ENCODE measurements at places on chromosomes 13 and 19. TPM values are rescaled to one million over a fixed set of nuclear protein-coding genes. Genes with fewer than 3 reads are reported as not detected.

GRCh38 chr19:3721887-3722442 is 13.8 kb downstream of the TJP3 start:
- no peak for DNase-seq

ZNF714 gene
- 11.8 TPM for total RNA-seq

GRCh38 chr19:33758541-33759013 is 38.1 kb upstream of the KCTD15 start:
- DNase-seq: no peak

DNA sequence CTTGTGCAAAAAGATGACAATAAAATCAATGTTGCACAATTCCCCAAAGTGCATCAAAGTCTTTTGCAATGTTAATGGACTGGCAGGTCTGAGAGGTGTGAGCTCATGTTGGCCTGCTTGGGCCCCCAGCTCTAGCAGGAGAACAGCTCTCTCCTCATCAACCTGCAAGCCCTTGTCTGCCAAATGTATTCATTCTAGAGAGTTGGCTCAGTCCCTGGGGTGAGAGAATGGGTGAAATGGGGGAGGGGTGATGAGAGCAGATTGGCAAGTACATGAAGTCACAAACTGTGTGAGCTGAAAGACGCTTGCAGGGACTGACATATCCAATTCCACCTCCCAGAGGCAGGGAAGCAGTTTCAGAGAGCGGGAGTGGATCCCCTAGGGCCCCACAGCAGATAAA is 465.1 kb upstream of the ZNF507 start:
- DNase-seq: no peak

GRCh38 chr19:14394167-14394566 is 12.9 kb downstream of the ADGRE5 start:
- no peak for DNase-seq

- DNase-seq: no peak
These were observed 29.4 kb upstream of the OLFM4 start for GRCh38 chr13:52999093-52999696.

GRCh38 chr13:106329941-106330340 is 205.5 kb downstream of the EFNB2 start:
- no peak for DNase-seq

DNA sequence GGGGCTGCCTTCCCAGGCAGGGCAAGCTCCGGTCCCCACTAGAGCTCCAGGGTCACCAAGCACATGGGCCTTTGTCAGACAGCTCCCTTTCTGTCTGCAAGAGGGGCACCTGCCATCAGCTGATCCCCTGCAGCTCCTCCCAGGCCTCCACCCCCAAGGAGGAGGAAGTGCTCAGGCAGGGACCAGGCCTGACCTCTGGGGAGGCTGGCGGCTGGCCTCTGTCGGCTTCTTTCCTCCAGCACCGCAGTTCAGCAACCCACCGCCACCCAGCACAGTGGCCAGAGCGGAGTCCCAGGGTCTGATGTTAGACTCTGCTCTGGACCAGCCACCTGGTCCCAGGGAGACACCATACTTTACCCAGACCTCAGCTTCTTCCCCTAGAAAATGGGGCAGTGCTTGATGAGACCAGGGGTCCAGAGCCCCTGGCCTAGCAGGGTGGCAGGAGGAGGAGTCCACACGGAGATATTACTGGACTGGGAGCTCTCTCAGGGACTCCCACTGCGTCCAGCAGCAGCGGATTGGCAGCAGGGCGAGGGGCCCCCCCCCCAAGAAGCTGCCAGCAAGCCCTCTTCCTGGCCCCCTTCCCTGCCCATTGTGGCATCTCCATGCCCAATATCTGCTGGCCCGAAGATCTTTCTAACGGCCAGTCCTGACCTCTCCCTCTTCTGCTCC is 24.1 kb downstream of the NKPD1 start:
- no peak for DNase-seq

GRCh38 chr13:113145496-113145895 is 13.0 kb upstream of the PROZ start:
- peak; percentile 60 for DNase-seq

GRCh38 chr19:38012944-38013343 is 105.9 kb downstream of the SIPA1L3 start:
- no peak for DNase-seq

GRCh38 chr19:17933414-17934129 is 757 bp downstream of the CCDC124 start:
- DNase-seq: no peak

- no peak for DNase-seq
These were observed 20.8 kb upstream of the SGCG start for GRCh38 chr13:23159760-23160637.

DNA sequence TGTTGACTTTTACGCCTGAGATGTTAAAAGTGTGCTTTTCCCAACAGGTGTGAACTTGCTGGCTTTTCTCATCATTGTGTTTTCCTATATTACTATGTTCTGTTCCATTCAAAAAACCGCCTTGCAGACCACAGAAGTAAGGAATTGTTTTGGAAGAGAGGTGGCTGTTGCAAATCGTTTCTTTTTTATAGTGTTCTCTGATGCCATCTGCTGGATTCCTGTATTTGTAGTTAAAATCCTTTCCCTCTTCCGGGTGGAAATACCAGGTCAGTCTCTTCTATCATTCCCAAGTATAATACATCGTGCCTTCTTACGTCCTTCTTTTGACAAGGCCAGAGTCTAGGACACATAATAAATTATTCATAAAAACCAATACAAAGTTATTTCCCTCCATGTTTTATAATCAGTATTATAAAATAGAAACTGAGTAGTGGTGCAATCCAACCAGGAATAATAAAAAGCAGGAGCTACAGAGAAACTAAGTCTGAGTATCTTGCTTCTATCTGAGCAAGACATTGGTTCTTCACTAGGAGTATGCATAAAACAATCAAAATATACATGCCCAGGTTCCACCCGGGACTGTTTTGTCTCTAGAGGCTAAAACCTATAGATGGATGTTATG is 57.9 kb downstream of the RXFP2 start:
- DNase-seq: no peak

DNA sequence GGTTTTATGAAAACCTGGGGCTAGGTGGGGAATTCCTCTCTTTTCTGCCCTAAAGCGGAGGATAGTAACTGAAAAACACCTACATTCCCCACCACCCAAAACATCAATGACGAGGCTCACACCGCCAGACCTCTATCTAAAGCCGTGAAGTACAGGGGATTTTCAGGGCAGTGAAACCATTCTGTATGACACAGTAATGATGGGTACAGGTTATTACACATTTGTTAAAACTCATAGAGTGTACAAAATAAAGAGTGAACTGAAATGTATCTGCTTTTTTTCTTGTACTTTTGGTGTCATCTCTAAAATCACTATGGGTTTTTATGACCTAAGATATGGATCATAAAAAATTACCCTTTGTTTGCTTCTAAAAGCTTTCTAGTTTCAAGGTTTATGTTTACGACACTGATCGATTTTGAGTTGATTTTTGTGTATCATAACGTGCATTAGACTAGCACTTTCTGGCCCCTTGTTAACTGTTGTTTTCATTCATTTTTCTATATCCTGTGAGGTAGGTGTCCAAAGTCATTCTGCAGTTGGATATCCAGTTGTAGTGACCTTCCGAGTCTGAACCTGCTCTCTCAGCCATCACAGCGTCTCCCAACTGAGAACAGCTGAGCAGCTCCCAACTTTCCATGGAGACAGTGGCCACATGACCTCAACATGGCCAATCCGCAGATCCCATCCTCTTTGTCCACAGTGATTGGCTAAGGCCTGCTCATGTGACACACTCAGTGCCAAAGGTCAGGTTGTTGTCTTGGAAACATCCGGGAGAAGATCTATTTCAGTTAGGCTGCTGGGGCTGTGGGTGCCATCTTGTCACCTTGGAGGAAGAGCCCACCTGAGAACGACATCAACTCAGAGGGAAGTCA is 10.3 kb downstream of the MBD3L2B start:
- peak; percentile 55 for DNase-seq

- DNase-seq: peak; percentile 36
These were observed 26.3 kb downstream of the SAE1 start for GRCh38 chr19:47156861-47157430.
